ENCODE measurements at places on chromosomes 3 and 15. TPM values are rescaled to one million over a fixed set of nuclear protein-coding genes. Genes with fewer than 3 reads are reported as not detected.

The JMJD7 gene
- 4.8 TPM for total RNA-seq

The ARHGAP11A gene
- 6.5 TPM for total RNA-seq

The SMCO1 gene
- total RNA-seq, result not detected

The RETNLB gene
- not detected for total RNA-seq

The SLC4A7 gene
- 111 TPM for total RNA-seq

The EFHB gene
- total RNA-seq, result 0.23 TPM

The TIMP4 gene
- 3.4 TPM for total RNA-seq

The VILL gene
- total RNA-seq, result 8.9 TPM

The CEMIP gene
- 955 TPM for total RNA-seq

The C3orf70 gene
- total RNA-seq, result not detected

The GOLGA6L2 gene
- total RNA-seq, result not detected

The SLC35G2 gene
- 2.8 TPM for total RNA-seq

The SCG3 gene
- not detected for total RNA-seq

The CGNL1 gene
- 0.59 TPM for total RNA-seq

The FOXL2 gene
- 0.08 TPM for total RNA-seq

The DENND6A gene
- 11.3 TPM for total RNA-seq

The DNASE1L3 gene
- not detected for total RNA-seq

The CATSPER2 gene
- total RNA-seq, result 0.45 TPM

The CCDC50 gene
- total RNA-seq, result 72.0 TPM

The VPS33B gene
- total RNA-seq, result 6.3 TPM

The ARGFX gene
- total RNA-seq, result not detected

The MAPK6 gene
- total RNA-seq, result 24.8 TPM

The PGBD4 gene
- 1.5 TPM for total RNA-seq

The IL16 gene
- under 0.01 TPM for total RNA-seq

The GALNT15 gene
- total RNA-seq, result 17.0 TPM

The KLHL40 gene
- total RNA-seq, result not detected

The EFCAB12 gene
- not detected for total RNA-seq

The LRTM1 gene
- not detected for total RNA-seq

The DPPA2 gene
- total RNA-seq, result not detected

The CHDH gene
- under 0.01 TPM for total RNA-seq

The KCNMB2 gene
- total RNA-seq, result not detected

The DPPA4 gene
- not detected for total RNA-seq

The A4GNT gene
- total RNA-seq, result not detected

The RPL14 gene
- 408 TPM for total RNA-seq

All from smooth muscle cell of the coronary artery (primary cell).